ENCODE measurements at places on chromosomes 4 and X. TPM values are rescaled to one million over a fixed set of nuclear protein-coding genes. Genes with fewer than 3 reads are reported as not detected.

GRCh38 chr4:140726776-140727500 is 29.2 kb downstream of the TBC1D9 start:
- DNase-seq, result no peak

- DNase-seq, result no peak
These were observed 1594.7 kb downstream of the TECRL start for GRCh38 chr4:62814510-62815047.

GRCh38 chr4:53321151-53321983 is 44.5 kb downstream of the SCFD2 start:
- no peak for DNase-seq

Gene PRDM8
- total RNA-seq, result 8.0 TPM

DNA sequence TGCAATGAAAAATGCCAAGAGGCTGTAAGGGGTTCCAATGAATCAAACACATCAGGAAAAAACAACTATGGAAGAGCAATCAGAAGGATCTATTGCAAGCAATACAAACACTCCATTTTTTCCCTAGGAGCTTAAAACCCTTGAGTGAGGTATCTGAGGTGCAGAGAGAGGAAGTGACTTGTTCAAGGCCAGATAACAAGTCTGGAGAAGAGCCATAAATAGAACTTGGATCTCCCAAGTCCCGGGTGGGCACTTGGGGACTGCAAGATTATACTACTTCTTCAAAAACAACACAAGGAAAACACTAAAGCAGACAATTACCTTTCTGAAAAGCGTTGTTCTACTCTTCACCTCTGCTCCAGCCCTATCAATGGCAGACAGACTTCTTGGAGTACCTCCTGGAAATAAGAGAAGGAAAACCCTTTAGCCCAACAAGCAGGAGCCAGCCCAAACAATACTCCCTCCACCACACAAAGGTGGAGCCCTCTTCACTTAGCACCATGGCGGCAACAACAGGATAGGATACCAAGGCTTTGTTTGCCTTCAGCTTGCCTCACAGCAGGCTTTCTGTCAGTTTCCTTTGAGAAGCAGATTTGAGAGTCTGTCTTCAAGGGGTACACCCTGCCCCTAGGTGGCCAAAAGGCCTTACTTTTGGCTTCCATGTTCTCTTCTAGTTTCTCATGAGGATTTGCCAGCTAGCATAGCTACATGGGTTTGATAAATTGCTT is 26.0 kb downstream of the AIFM1 start:
- no peak for DNase-seq

All from sciatic nerve (tissue), 2 donors.